ENCODE measurements at places on chromosomes 4 and X. TPM values are rescaled to one million over a fixed set of nuclear protein-coding genes. Genes with fewer than 3 reads are reported as not detected.

PNMA6F gene
- not detected for total RNA-seq

CTAG2 gene
- total RNA-seq = not detected

ARHGAP24 gene
- 15.0 TPM for total RNA-seq

MCF2 gene
- total RNA-seq = 0.11 TPM

CCDC149 gene
- total RNA-seq = 15.3 TPM

TMEM156 gene
- total RNA-seq = not detected

DNA sequence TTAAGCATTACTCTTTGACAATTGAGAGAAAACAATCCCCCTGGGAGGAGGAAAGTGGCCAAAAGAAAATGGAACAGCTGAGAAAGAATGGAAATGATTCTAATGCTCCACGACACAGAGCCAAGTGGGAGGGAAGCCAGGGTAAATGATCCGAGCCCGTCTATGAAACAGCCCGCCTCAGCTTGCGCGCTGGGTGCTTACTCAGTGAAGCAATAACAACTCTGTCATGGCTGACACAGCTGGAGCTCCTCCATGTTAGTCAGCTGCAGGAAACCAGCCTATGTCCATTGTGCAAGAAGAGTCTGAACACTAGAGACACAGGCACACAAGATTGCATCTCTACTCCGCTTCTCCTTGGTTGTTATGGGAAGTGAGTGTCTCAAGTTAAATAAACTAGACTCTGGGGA lies 19.3 kb downstream of the NOA1 start:
- no peak for DNase-seq

GRCh38 chrX:7841084-7841805 lies 1.7 kb upstream of the VCX start:
- no peak for DNase-seq

- DNase-seq = no peak
These were observed 15.7 kb downstream of the JADE1 start for GRCh38 chr4:128825226-128825625.

DNA sequence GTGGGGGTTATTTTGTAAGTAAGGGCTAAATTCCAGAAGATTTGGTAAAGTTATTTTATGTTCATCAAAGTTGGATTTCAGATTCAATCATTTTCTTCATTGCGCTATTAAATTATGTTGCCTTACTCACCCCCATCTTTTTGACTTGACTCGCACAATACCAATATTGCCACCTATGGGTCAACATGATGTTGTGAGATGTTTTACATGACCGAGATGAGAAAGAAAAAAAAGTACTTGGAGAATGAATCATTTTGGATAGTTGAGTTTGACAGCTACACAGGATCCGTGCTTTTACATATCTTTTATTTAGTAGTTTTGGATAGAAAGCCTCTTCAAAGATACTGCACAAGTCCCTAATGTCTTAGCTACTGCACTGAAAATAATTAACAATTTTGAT lies 224.2 kb upstream of the EMCN start:
- DNase-seq = no peak

DNA sequence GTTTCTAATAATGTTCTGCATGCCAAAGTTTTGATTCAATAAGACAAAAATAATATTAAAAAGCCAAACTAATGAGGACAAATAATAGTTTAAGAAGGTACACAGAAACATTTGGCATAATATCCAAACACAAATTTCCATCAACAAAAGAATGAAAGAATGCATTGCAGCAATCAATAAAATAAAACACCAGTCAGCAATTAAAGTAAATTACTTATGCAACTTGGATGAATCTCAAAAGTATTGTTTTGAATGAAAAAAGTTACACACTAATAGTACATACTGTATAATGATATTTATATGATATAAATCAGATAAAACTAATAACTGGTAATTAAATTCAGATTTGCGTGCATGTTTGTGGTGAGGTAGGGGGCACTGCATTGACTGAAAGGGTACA lies 285.5 kb upstream of the PCDH10 start:
- DNase-seq = no peak

- no peak for DNase-seq
These were observed 3.8 kb downstream of the ANTXR2 start for GRCh38 chr4:80069108-80069836.

- DNase-seq = no peak
These were observed 868.8 kb downstream of the CCSER1 start for GRCh38 chr4:90995996-90996395.

- no peak for DNase-seq
These were observed 7.1 kb downstream of the MAOA start for GRCh38 chrX:43663173-43663572.

DNA sequence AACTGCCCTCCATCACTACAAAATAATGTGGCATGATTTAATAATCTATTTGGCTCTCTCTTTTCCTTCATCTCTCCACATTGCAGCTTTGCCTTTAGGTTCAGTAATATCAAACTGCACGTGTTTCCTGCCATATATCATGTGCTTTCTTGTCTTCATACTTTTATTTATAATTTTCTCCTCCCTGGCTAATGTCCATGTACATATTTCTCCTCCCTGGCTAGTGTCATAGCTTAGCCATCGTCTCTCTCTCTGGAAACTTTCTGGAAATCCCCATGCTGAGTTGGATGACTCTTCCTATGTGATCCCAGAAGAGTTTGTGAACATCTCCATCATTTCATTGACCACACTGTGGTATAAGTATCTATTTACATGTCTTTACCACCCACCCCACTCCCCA lies 21.3 kb upstream of the PDGFC start:
- no peak for DNase-seq

- no peak for DNase-seq
These were observed 39.8 kb downstream of the PLK4 start for GRCh38 chr4:127920521-127920920.

DNA sequence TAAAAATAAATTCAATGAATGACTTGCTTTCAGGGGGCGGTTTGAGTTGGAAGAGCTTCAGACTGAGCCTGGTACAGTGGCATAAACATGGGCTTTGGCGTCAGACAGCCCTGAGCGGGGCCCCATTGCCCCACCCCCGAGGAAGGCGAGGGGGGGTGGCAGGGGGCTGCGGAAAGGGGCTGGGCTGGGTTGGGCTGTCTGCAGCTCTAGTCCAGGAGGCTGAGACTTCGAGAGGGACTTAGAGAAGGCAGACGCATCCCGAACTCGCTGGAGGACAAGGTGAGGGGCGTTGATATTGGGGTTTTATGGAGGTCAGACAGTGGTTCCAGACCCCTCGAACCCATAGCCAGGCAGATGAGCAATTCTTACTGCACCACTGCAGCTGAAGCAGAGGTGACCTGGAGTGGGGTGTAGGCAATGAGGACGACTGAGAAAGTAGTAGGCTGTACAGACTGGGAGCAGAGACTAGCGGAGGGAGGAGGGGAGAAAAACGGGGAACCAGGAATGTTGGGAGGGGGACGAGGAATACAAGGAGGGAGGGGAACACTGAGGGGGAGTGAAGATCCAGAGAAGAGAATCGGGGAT lies at the start of gene MAGED2:
MAGED2 (plus strand) TSS at position 222 of the 585 bp plus-strand sequence. CDS start 1,587 bp downstream, outside the sequence.
- no peak for DNase-seq

- DNase-seq = no peak
These were observed 153.7 kb downstream of the VEGFC start for GRCh38 chr4:176638992-176639391.

DNA sequence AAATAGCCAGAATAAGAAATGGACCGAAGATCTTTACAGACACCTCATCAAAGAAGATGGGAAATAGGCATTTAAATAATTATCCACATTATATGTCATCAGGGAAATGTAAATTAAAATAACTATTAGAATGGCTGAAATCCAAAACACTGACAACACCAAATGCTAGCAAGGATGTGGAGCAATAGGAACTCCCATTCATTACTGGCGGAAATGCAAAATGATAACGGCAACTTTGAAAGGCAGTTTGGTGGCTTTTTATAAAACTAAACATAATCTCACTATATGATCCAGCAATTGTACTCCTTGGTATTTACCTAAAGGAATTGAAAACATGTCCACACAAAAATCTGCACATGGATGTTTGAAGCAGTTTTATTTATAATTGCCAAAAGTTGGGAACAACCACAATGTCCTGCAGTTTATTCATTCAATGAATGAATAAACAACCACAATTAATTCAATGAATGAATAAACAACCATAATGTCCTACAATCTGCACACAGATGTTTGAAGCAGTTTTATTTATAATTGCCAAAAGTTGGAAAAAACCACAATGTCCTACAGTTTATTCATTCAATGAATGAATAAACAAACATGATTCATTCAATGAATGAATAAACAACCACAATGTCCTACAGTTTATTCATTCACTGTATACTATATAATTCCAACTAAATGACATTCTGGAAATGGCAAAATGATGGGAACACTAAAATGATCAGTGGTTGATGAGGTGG lies 117.6 kb upstream of the PCDH18 start:
- no peak for DNase-seq

Data from mesothelial cell of epicardium (in vitro differentiated cells).